ENCODE measurements at places on chromosomes 7 and 10.

- DNase-seq = no peak
Measured at GRCh38 chr10:79381804-79382221, 34.5 kb downstream of the PPIF start.

DNA sequence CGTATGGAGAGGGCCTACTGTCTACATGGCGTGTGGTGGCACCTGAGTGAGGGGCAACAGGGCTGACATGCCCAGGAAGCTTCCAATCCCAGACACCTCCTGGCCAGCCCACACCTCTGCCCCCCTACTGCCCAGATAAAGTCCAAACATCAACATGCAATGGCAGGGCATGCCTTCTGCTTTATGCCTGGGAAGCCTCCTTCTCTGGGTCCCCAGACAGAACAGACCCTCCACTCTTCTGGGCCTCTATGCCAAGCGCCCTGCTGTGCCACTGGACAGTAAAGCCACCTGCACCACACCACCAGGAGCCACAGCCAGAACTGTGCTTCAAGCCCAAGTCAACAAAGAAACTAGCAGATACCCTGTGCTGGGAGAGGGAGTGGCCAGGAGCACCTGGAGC, 12.5 kb downstream of the TMEM72 start:
- DNase-seq = no peak

DNA sequence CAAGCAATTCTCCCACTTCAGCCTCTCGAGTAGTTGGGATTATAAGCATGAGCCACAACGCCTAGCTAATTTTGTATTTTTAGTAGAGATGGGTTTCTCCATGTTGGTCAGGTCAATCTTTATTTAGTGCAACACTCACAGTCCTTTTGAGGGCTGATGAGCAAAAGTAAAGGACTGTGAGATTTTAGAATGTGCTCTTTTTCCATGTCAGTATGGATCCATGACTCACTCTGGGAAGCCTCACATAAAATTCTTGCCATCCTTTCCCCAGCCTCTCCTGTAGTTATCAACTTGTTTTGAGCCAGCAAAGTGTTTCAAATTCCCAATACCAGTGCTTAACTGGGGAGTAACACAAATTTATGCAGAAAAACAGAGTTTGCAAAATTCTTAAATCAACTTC, 135.8 kb upstream of the CXCL12 start:
- DNase-seq = no peak

DNA sequence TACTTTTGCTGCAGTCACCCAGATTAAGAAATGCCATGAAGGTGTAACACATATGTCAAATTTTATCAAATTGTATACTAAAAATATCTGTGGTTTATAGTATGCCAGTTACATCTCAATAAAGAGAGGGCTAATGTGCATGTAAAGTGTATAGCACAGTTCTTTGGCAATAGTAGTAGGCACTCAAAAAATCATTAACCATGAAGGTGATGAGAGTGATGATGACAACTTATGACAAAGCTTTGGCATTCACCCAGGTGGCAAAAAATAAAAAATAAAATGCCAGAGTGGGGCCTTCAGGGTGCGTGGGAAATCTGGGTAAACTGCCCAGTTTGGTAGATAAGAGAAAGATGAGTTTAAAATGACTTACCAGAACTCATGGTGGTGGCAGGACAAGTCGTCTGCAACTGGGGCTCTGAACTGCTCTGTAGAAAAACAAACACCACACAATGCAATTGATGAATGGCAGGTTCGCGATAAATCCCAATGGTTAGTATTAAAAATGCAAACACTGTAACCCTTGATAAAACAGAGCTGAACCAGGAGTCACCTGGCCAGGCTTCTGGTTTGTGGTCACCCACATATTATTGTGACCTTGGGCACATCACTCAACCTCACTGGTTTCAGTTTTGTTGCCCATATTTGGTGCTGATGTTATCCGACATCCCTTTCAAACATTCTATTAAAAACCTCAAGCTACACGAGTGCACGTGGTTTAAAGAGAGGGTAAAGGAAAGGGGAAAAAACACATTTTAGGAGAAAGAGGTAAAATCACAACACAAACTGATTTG, 120.2 kb downstream of the SORBS1 start:
- DNase-seq = no peak

GRCh38 chr7:43781726-43782607, 23.5 kb downstream of the BLVRA start:
- DNase-seq = no peak

- DNase-seq = no peak
Measured at GRCh38 chr10:17021656-17022465, 107.8 kb downstream of the CUBN start.

GRCh38 chr10:15265056-15265455, 96.6 kb upstream of the NMT2 start:
- no peak for DNase-seq

- DNase-seq = no peak
Measured at GRCh38 chr7:151537818-151538561, 18.3 kb upstream of the RHEB start.

GRCh38 chr7:106679153-106679931, 18.4 kb upstream of the CCDC71L start:
- DNase-seq = no peak

- DNase-seq = no peak
Measured at GRCh38 chr7:99099499-99100077, 44.3 kb downstream of the SMURF1 start.

Measured in NCI-H774 (cell line).